NCI-H2029 treated with DMSO at 0.1 percent for 48 hours (cell line): ENCODE measurements at places on chromosomes 6 and 20.

DNA sequence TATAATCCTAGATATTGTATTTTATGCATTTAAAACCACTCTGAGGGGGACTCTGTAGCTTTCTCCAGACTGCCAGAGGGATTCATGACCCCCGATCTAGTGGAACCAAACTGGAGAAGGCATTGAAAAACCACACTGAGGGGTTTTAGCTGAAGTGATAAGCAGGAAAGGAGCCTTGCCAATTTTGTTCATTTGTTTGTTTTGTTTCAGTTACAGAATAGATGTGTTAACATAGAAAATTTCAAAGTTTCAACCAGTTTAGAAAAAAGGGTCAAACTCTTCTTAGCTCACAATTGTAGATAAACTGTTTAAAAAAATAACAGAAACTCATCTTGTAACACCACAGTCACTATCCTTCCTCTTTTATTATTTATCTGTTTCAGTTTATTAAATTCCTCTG is 19.8 kb downstream of the TAB2 start:
- no peak for DNase-seq

- DNase-seq, result no peak
Measured at GRCh38 chr20:48025051-48025515, 239.8 kb upstream of the SULF2 start.

GRCh38 chr6:4612636-4613171 is 163.5 kb upstream of the CDYL start:
- DNase-seq, result no peak

DNA sequence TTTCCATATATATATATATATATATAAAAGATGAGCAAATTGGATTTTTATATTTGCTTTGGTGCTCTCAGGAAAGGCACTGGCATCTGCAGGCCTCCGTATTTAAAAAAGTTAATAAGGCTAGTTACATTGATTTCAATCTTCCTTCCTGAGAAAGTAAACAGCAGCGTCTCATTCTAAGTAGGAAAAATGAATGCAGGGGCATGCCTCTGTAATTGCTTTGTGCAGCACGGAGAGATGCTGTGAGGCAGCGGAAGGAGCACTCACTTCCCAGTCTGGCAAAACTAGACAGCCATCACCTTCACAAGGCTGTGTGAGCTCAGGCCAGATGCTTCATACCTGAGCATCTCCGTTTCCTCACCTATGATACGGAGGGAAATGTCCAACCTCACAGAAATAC is 303.7 kb downstream of the PTPRT start:
- DNase-seq, result no peak

DNA sequence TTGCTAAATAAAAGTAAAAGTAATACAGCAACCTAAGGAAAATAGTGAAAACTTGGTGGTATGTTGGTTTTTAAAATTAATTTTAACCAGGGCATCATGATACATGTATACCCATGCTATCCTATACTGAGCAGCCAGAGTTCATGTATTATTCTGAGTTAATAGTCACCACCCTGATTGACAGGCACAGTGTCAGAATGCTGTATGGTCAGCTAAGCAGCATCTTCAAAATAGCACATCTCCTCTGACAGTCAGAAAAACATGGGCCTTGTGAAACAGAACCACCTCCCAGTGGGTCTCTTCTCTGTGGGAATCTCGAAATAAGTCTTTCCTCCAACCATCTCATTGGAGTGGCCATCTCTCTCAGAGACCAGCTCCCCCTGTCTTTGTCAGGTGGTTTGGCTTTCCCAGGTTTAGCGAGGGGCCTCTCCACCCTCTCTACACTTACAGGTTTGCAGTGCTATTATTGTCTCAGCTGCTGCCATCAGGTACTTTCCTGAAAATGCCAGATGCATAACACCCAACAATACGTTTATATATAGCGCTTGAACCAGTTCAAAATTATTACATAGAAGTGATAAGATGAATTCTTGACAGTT is 47.1 kb upstream of the RNF8 start:
- no peak for DNase-seq

DNA sequence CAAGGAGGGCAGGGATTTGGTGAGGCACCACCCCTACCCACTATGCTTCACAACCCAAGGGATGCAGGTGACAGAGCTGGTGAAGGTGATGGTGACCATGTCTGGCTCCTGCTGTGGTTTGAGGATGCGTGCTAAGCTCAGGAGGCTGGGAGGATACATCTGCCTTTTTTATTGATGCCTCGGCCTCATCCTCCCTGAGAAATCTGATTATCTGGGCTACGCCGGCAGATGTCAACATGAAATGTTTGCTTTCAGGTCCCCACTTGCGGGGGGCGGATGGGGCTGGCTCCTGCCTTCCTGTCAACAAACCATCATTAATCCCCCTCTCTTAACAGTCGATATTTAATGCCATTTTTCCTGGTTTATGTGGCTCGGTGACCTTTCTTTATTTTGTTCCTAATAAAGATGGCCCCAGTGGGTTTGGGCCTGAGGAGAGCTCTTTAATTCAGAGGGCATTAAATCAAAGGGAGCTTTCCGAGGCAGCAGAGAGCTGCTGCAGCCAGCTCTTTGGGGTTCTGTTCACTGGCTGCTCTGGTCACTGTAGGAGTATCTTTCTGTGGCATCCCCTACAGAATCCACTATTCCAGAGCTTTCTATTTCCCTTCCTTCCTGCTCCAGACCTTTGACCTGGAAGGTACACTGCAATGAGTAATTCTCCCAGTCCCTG is 33.5 kb upstream of the LRFN2 start:
- no peak for DNase-seq
